ENCODE measurements at places on chromosomes 3 and 15. TPM values are rescaled to one million over a fixed set of nuclear protein-coding genes. Genes with fewer than 3 reads are reported as not detected.

The ALDH1L1 gene
- total RNA-seq, result 24.0 TPM

The SRPRB gene
- 24.8 TPM for total RNA-seq

The MED12L gene
- total RNA-seq, result 0.07 TPM

The LDHAL6B gene
- total RNA-seq, result not detected

The EFCAB12 gene
- not detected for total RNA-seq
